ENCODE measurements at places on chromosomes 4 and X.

- DNase-seq, result no peak
These were observed 444.3 kb upstream of the ATOH1 start for GRCh38 chr4:93384241-93384640.

GRCh38 chr4:55530691-55531090 is 16.0 kb downstream of the CLOCK start:
- no peak for DNase-seq

GRCh38 chr4:25466966-25467697 is 90.1 kb downstream of the ANAPC4 start:
- no peak for DNase-seq

- DNase-seq, result no peak
These were observed 38.8 kb downstream of the RAB40A start for GRCh38 chrX:103480526-103480925.

DNA sequence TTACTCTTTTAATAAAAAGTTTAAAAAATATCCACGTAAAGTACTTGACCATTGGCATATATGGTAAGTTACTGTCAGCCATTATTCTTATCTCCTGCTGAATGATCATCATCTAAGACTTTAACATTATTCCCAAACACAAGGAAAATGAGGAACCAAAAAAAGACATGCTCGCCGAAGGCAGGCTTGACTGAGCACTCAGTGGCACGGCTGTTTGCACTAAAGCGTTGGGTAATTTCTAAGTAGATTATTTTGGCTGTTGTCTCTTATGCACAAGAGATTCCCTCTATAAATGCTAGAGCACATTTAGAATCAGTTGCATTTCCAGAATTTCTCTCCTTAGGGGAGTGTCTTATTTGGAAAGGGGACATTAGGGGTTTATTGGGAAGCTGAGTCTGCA is 82.8 kb downstream of the CHRNA9 start:
- DNase-seq, result no peak

DNA sequence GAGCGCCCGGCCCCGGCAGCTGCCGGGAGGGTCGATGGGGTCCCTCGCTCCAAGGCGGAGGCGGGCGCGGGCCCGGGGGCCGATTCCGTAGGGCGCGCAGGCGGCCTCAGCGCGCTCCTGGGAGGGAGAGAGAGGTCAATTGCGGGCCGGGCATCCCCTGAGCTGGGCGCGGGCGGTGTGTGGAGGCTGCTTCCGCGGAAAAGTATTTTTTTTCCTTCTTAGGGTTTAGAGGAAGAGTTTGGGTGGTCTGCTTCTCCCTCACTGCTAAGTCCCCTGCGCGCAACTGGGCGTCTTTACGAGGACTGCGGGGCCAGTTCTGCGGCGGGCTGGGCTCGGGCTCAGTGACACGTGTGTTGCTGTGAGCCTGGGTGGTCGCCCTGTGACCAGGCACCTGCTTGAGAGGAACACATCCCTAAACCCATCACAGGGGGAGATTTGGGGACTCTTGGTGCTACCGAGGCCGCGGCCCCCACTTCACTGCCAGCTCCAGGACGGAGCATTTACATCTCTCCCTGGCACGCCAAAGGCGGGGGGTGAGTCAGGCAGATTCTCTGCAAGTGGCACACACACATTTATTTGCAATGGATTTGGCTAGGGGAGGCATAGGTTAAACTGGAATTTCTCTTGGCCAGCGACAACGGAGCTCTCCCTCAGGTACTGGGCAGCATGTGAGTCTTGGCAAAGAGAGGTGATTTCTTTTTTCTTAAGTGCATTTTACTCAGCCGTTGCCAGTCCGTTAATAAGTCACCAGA is 151.2 kb upstream of the SLC4A4 start:
- DNase-seq, result peak; percentile 23

GRCh38 chr4:118939169-118939783 is 50.6 kb downstream of the SYNPO2 start:
- DNase-seq, result no peak

- DNase-seq, result no peak
These were observed 106.4 kb downstream of the MID1 start for GRCh38 chrX:10513974-10514373.

- no peak for DNase-seq
These were observed 93.3 kb downstream of the UGT8 start for GRCh38 chr4:114691865-114692264.

DNA sequence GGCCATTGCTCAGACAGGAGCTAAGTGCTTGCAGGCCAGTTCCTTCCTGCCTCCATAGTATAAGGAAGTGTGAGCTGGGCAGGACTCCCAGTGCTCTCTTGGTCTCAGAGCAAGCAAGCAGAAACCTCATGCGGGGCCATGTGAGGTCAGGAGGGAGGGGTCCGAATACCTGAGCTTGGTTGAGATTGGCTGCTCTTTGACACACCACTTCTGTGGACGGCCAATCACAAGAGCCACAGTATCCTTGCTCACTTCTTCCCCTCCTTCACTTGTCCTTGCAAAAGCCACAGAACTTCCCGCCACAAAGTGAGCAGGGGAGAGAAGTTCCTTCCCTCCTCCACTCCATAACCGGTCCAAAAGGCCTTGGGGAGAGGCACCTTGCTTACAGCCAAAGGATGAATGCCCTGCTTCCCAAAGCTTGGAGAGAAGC is 56.7 kb downstream of the PRPS1 start:
- DNase-seq, result peak; percentile 52
